Omental fat pad (tissue), 4 donors: ENCODE measurements at places on chromosomes 6 and 20.

- no peak for DNase-seq
Observed at GRCh38 chr20:45345104-45345936, 2.9 kb downstream of the SDC4 start.

- DNase-seq = no peak
Observed at GRCh38 chr20:1629321-1629720, 9.5 kb upstream of the SIRPB1 start.

- DNase-seq = no peak
Observed at GRCh38 chr6:131687022-131687421, 14.2 kb downstream of the OR2A4 start.

- DNase-seq = no peak
Observed at GRCh38 chr6:19714434-19715166, 122.6 kb upstream of the ID4 start.

DNA sequence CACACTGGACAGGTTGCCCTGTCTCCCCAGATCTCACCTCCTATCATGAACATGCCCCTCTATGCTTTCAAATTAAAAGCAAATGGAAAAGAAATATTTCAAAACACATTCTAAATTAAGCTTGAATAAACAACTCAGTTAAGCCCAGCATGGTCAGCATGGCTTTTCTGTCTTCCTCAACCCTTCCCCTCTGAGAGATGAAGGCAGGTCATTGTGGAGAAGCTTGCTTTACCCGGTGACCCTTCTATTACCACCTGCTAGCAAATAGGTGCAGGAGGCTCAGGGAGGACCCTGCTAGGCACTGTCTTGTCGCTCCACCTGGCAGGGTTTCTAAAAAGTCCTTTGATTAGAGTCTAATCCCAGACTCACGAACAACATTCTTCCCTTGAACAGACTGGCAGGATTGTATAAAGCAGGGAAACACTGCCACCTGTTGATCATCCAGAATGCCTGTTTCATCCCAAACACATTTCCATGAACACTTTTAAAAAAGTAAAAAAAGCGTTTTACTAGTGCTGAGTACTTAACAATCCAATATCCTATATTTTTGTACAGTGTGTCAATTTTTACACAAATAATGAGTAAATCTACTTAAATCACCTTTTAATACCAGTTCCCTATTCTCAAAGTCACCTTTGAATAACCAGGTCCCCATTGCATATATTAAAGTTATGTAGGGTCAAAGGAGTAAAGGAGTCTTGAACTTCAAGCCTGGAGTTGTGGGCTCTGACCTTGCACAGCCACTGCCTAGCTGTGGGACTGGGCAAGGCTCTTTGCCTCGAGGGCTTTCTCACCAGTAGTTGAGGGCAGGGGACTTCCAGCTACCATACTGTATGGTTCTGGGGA is 75.5 kb downstream of the GPR6 start:
- no peak for DNase-seq
